ENCODE measurements at places on chromosomes 12 and 14.
A peak's percentile ranks its signal among the peaks of the same experiment; 100 is the strongest.

GRCh38 chr12:213527-213932, 427 bp downstream of the SLC6A12 start:
- DNase-seq = no peak

DNA sequence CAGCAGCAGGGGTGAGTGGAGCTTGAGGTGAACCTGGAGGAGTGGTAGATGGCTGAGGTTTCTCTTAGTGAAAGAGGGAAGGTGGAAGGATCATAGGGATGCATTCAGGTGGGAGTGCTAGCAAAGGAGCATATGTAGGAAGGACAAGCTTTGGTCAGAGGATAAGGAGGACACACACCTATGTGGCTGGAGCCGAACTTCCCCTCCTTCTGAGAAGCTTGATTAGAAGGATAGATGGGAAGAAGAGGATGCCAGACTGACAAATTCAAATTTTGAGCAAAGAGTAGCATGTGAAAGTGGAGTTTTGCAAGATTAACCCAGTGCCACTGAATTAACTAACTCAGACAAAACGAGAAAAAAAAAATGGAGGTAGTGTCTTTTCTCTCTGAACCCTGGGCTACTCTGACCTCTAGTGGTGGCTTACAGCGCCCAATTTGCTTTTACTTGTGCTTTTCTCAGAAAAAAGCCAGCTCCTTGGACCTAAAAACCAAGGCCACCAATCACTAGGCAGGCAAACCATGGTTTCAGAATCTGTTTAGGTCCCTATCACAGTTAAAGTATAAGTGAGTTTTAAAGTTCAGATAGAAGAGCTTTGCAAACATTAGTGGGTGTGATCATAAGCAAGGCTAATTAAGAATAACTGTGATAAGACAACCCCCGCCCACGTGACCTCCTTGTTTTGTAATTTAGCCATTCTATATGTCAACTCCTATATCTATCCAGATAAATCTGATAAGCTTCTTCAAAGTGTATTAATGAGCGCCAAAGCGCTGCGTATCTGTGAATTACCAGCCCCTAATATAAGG, 15.5 kb downstream of the EMP1 start:
- DNase-seq = peak; percentile 40

GRCh38 chr12:113040722-113041171, 15.8 kb upstream of the DTX1 start:
- DNase-seq = no peak

- DNase-seq = no peak
These were observed 117.2 kb downstream of the RGS6 start for GRCh38 chr14:72049462-72049861.

- DNase-seq = no peak
These were observed 27.0 kb downstream of the GPR135 start for GRCh38 chr14:59438195-59438647.

GRCh38 chr12:118332511-118332910, 40.2 kb downstream of the TAOK3 start:
- DNase-seq = no peak

DNA sequence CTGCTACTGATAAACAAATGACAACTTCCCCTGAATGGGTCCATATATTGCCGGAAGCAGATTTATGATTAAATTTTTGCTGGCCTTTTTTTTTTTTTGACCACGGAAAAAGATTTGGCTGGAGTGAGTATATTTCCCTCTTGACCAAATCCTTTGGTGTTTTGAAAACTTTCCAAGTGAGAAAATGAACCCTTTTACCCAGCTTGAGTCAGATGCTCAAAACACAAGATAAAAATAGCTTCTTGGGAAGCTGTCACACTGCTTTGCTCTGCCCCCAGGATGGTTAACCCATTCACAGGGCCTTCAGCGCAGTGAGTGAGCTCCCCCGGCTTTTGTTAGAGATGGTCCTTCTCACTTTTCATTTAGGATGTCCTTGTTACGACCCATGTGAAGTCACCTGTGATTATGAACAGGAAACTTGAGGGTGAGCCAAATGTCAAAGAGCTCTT, 224.3 kb downstream of the PELI2 start:
- DNase-seq = no peak

GRCh38 chr12:58532855-58533608, 387.3 kb downstream of the LRIG3 start:
- no peak for DNase-seq

- DNase-seq = peak; percentile 50
These were observed 27.7 kb downstream of the FIGNL2 start for GRCh38 chr12:51820526-51821439.

- DNase-seq = no peak
These were observed 25.1 kb upstream of the EIF5 start for GRCh38 chr14:103308717-103309616.

DNA sequence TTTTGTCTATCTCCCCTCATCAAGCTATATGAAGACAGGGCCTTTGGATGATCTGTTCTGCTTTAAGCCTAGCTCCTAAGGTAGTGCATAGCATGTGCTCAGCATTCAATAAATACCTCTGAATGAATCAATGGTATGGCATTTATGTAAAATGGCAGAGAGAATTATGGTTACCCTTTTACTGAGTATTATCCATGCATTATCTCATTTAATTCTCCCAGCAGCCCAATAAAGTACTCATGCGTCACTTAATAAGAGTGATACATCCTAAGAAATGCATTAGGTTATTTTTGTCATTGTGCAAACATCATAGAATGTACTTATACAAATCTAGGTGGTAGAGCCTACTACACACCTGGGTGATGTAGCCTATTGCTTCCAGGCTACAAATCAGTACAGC, 269.7 kb downstream of the KSR2 start:
- DNase-seq = no peak

- DNase-seq = no peak
These were observed 55.7 kb downstream of the ITPK1 start for GRCh38 chr14:93059917-93060545.

GRCh38 chr14:99809859-99810558, 16.8 kb downstream of the EML1 start:
- DNase-seq = no peak

DNA sequence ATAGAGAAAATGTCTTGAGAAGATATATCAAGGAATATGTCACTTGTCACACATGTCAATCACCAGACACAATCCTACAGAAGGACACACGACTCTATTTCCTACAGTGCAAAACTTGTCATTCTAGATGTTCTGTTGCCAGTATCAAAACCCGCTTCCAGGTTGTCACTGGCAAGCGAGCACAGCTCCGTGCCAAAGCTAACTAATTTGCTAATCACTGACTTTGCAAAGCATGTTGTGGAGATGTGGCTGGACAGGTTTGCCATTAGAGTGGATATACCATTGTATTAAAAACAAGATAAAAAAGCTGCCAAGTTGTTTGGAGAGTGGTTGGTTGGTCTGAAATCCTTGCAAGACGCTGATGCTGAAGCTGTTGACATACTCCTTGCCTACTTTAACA, 7.9 kb upstream of the SGPP1 start:
- DNase-seq = no peak

- DNase-seq = no peak
These were observed 24.0 kb downstream of the KITLG start for GRCh38 chr12:88556213-88556774.

DNA sequence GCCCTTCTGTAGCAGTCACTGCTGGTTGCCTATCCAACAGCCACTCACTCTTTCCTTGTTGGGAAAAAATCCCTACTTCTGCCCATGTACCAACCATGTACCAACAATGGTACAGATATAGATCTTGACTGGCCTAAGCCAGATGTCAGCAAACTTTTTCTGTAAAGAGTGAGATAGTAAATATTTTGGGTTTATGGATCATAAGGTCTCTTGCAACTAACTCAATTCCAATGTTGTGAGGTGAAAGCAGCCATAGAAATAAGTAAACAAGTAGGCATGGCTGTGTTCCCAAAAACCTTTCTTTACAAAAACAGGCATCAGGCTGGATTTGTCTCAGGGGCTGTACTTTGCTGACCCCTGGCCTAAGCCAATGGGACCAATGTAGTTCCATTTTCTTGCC, 73.5 kb downstream of the ARMH4 start:
- no peak for DNase-seq

GRCh38 chr12:14951851-14952250, 9.6 kb downstream of the ARHGDIB start:
- no peak for DNase-seq

GRCh38 chr12:66190519-66191370, 1.7 kb downstream of the IRAK3 start:
- no peak for DNase-seq

DNA sequence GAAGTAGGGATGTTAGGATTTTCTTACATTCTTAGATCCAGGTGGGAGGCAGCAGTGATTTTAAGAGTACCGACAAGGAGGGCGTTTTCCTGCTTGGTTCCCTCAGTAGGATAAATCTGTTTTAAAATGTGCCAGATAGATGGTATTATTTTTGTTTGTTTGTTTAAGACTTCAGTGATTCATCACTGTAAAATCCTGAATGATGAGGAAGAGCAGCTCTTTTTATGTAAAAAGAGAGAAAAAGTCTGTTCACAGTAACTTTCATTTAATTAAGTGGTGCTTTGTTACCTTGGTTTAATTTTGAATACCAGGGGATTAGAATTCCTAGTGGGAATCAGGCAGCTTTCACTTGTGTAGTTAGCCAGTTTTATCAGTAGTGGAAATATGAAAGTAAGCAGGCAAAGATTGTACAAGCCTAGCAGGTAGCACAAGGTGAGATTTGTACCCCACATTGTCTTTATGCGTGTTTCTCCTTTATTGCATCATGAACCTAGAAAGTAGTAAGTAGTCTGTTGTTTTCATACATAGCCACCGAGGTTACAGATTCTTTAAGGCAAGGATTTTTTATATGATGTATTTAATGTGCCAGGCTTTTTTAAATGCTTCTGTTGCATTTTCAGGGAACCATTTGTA, 349.6 kb downstream of the CCDC91 start:
- DNase-seq = no peak

DNA sequence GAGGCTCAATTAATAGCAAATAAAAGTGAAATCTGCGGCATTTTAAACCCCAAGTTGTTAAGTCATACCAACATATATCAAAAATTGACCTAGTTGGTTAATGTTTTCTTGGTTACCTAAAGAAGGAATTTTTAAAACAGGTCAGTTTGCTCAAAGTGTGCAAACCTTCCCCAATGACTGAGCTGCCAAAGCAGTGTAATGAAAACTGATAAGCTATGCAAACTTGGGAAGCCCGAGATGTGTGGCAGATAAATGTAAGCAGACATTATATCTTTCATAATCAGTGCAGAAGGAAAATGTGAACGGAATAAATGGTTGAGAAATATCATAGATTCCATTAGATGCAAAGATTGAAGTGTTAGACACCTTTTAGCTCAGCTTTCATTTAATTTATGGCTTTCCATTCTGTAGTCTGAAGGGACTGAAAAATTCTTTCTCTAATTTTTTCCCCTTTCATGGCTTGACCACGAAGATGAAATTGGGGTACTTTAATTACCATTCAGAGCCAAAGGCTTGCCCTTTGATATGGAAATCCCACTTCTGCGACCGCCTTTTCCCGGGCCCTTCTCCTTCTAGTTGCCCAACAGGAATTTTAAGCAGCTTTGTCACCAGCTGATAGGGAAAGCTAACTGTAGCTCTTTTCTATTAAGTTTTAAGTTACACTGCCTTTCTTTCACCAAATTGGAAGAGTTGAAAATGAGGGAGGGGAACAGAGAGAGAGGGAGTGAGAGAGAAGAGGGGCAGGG, 306.6 kb upstream of the SOX5 start:
- DNase-seq = no peak

- no peak for DNase-seq
These were observed 11.0 kb downstream of the BDKRB2 start for GRCh38 chr14:96215452-96216244.

GRCh38 chr12:51377099-51377984, 13.9 kb downstream of the GALNT6 start:
- DNase-seq = no peak

- DNase-seq = no peak
These were observed 196.8 kb downstream of the RAD51B start for GRCh38 chr14:68016255-68016914.

DNA sequence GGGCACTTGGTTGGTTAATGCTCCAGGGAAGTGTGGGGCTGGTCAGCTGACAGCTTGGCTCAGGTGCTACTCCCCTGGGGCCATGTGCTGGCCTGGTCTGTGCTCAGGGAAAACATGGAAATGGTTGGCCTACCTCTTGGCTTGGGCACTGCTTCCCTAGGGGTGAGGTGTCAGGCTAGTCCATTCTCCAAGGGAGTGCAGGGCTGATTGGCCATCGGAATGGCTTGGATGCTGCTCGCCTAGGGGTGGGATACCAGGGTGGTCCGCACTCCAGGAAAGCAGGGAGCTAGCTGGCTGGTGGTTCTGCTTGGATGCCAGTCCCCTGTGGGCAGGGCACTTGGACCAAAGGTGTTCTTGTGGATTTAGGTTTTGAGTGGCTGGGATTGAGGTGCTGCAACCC, 245.7 kb downstream of the RAD51B start:
- no peak for DNase-seq

All from stimulated activated CD4-positive, alpha-beta T cell treated with anti-CD3 and anti-CD28 coated beads, Interleukin-1b, Interleukin-23, amount 100 ng/mL, for 24 hours (primary cell).